ENCODE measurements at places on chromosomes 2 and 18. TPM values are rescaled to one million over a fixed set of nuclear protein-coding genes. Genes with fewer than 3 reads are reported as not detected.

Gene COL6A3
- 0.41 TPM for total RNA-seq

Gene ZSWIM2
- not detected for total RNA-seq

Gene HOXD9
- total RNA-seq: 9.5 TPM

Gene NYAP2
- total RNA-seq: not detected

Gene CLIP4
- total RNA-seq: 41.3 TPM

Gene CD8B2
- total RNA-seq: not detected

Gene PMAIP1
- 2.7 TPM for total RNA-seq

Measured in Caki2 (cell line).